ENCODE measurements at places on chromosomes 5 and 9.

GRCh38 chr5:178090856-178091255, 22.5 kb upstream of the N4BP3 start:
- no peak for DNase-seq

GRCh38 chr9:19643875-19644274, 145.0 kb downstream of the SLC24A2 start:
- no peak for DNase-seq

- DNase-seq, result no peak
These were observed 17.6 kb upstream of the CDK7 start for GRCh38 chr5:69217151-69217511.

GRCh38 chr5:39503155-39503554, 78.4 kb upstream of the DAB2 start:
- DNase-seq, result no peak

DNA sequence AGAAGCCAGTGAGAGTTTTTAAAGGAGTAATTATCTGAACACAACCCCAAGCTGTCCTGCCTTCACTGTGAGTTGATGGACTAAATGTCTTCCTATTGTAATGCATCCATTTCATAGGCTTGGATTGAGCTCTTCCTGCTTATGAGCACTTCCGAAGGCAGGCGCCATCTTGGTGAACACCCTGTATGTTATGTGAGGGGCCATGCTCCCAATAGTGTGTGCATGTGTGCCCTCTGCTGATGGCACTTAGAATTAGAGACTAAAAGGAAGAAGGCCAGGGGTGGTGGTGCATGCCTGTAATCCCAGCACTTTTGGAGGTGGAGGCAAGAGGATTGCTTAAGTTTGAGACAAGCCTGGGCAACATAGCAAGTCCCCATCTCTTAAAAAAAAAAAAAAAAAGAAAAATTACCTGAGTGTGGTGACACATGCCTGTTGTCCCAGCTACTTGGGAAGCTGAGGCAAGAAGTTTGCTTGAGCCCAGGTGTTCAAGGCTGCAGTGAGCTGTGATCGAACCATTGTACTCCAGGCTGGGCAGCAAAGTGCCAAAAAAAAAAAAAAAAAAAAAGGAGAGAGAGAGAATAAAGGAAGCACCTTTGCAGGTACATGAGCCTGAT, 65.0 kb downstream of the C9orf152 start:
- no peak for DNase-seq

DNA sequence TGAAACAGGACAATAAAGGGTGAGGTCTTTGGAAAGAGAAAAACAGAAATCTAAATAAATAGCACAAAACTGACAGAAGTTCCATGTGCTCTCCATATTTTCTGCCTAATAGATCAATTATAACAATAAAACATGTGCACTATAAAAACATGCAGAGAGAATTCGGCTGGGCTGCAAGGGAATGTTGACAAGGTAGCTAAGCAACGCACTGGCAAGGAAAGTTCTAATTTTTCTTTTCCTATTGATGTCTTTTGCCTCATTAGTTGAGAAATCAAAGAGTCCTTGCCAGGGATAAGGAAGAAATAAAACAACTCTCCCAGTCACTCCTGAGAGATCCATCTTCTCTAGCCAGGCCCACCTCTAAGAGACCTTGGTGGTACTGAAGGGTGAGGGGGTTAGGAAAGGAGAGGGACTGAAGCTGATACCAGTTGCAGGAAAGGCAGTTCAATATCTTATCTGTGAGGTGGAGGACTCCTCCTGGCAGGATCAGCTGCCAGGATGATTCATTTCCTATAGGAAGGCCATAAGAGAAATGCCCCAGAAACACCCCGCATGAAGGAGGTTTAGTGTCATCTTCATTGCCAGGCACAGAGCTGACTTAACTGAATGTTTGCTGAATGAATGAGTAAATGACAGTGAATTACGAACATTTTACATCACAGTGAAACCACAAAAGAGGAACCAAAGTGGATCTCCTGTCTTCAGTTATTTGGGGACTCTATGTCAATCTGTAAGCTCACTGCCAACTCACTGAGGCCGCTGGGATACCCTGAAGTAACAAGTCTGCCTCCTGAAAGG, 63.7 kb upstream of the IFNK start:
- DNase-seq, result peak; percentile 31

DNA sequence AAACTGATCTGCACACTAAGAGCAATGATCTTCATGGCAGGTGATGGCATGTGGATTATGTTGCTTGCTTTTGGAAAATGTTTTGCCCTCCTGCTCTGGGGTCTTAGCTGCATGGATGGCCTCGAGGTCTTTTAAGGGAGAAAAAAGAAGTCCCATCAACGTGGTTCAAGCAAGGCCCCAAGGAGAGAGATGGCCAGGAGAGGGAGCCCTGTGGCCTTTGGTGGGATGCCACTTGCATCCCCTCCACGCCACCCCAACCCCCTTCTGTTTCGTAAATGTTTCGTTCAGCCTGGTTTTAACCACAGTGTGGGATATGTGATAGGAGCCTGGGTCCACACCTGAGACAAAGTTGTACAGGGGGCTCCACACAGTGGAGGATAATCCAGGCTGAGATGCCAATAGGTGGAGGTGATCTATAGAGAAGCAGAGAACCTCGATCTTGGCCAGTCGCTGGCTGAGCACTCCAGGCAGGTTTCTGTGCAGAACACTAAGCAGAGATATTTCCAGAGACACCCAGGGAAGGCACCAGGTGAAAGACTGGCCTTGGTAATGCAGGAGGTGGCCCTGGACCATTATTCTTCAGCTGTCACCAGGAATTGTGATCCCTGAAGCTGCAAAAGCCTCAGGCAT, 25.8 kb upstream of the FRRS1L start:
- DNase-seq, result no peak

- no peak for DNase-seq
These were observed 33.1 kb downstream of the DBH start for GRCh38 chr9:133669182-133669801.

DNA sequence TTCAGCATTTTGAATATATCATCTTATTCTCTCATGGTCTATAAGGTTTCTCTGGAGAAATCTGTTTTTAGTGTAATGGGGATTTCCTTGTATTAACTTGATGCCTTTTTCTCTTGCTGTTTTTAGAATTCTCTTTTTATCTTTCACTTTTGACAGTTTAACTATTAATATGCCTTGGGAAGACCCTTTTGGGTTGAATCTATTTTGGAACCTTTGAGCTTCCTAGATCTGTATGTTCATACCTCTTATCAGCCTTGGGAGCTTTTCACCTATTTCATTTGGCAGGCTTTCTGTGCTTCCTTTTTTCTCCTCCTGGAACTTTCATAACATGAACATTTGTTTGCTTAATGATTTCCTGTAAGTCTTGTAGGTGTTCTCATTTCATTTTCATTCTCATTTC, 22.2 kb downstream of the RCL1 start:
- DNase-seq, result no peak

- no peak for DNase-seq
These were observed 62.6 kb downstream of the ELL2 start for GRCh38 chr5:95899006-95899405.

DNA sequence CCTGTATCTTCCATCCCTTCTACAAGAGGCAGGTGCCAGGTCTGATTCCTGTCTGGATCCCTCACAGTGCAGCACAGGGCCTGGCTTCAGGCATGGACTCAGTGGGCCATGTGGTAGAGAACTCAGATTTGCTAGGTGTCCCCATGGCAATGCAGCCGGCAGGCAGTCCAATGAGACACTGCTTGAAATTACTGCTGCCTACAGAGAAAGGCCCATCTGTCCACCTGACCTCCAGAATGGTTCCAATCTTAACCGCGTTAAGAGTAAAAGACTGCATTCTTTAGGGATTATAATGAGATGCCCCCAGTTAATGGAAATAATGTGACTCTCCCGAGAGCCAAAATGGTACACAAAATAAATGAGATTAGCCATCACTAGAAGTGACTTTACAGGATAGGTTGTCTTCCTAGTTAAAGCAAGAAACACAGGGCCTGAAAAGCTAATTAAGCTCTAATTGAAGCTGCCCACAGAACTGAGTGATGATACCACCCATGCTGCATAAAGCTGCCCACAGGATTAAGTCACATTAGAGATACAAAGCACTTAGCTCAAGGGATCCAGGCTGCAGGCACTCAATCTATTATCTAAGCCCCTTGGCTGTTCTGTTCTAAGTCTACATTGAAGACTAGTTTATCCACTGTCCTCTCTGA, 11.4 kb downstream of the FAM193B start:
- DNase-seq, result no peak

- no peak for DNase-seq
These were observed 33.1 kb downstream of the TNPO1 start for GRCh38 chr5:72849546-72849945.

GRCh38 chr9:20269620-20270019, 352.7 kb downstream of the MLLT3 start:
- no peak for DNase-seq

DNA sequence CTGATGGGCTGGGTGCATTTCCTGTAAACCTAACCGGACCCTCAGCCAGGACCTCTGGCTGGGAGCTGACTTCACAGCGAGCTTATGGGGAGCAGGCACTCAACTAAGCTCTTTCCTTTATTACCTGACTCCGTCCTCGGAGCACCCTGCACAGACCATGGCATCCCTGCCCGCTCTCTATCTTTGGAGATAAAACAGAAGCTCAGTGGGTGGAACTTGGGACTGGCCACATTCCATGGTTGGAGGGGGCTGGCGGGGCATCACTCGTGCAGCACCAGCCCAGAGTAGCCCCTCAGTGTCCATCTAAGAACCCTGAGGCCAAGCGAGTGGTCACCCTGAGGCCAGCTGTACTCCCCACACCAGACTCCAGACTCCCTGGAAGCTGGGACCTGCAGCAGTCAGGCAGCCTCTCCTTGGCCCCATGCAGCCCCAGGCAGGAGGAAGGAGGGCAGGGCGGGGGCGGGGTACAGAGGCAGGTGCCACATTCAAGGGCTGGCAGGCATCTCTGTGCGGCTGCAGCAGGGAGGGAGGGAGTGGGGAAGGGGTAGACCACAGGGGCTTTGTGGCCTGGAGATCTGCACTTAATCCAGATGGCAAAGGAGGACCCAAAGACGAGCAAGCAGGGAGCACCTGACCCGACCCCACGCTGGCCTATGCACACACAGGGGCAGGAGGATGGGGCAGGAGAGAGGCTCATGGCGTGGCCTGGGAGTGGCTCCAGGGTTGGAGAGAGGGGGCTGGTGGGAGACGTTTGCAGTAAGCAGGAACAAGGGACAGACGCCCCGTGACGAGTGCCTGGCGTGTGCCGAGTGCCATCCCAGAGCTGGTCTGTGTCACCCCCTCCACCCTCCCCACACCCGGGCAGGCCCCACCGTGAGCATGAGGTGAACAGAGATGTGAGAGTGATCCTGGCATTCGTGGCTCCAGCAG, 26.1 kb downstream of the GLT6D1 start:
- DNase-seq, result no peak

DNA sequence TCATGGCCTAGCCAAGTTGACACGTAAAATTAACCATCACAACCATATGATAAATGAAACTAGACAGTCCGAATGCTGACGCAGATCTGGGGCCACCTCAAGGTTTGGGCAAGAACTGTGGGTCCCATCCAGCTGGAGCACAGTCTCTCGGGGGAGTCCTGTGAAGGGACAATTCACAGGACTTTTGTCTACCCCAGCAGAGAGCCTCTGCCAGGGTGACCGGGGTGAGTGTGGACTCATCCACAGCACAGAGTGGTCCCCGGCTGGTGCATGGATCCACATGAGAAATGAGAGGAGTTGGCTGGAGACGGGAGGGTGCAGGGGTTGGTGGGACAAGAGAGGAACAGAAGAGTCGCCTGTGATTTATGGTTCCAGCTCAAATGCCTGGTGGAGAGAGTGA, 17.7 kb upstream of the MED10 start:
- DNase-seq, result no peak

GRCh38 chr5:135571902-135572301, 6.9 kb downstream of the CXCL14 start:
- DNase-seq, result no peak

GRCh38 chr5:20420991-20421595, 433.1 kb upstream of the CDH18 start:
- DNase-seq, result no peak

- DNase-seq, result peak; percentile 41
These were observed 27.8 kb downstream of the NFIL3 start for GRCh38 chr9:91395553-91396471.

GRCh38 chr5:149452665-149453617, 73.8 kb upstream of the IL17B start:
- no peak for DNase-seq

GRCh38 chr9:135079018-135079417, 8.4 kb upstream of the OLFM1 start:
- DNase-seq, result no peak

GRCh38 chr9:31302620-31303418, 1081.6 kb upstream of the ACO1 start:
- no peak for DNase-seq

GRCh38 chr5:159787837-159788236, 128.4 kb upstream of the ADRA1B start:
- no peak for DNase-seq

DNA sequence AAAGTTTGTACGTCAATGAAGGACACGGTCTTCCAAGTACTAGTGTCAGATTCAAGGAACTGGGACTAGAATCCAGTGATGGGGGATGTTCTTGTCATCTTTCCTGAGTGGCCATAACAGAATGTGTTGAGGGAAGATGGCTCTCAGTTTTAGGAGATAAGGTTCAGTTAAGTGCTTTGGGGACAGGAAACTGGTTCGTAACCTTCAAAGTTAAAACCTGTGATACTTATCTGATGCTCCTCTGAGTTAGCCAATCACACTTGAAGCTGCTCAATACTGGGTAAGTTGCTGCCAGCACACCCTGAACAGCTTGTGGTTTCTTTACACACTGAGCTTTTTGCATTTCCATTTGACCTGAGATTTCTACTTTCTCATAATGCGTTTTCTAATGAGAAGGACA, 64.4 kb downstream of the PIK3R1 start:
- DNase-seq, result no peak

DNA sequence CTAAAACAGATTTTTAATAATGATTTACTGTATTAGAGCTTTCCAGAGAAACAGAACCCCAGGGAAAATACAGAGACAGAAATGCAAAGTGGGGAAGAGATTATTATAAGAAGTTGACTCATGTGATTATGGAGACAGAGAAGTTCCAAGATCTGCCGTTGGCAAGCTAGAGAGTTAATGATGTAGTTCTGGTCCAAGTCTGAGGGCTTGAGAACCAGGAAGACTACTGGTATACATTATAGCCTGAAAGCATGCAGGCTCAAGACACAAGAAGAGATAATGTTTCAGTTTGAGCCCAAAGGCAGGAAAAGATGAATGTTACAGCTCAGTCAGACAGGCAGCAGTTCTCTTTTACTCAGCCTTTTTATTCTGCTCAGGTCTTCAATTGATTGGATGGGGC, 98.8 kb upstream of the NFIL3 start:
- no peak for DNase-seq

DNA sequence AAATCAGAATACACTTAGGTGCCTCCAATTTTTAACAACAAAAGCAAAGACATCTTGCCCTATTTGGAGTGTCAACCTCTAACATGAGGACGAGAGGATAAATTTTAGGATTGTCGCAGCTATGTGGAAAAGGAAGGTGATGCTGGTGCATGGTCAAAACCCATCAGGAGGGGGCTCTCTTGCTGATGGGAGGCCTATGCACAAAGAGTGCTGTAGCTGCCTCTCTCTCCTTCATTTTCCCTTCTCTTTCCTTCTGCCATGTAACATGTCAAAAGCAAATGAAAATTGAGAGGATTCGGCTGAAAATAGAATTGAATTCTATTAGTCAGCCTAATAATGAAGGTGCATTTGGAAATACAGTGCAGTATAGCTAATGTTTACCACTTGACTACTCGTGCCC, 578.7 kb upstream of the ZNF462 start:
- DNase-seq, result no peak

- DNase-seq, result no peak
These were observed at the start of gene EPB41L4A for GRCh38 chr5:112419164-112419985. Gene EPB41L4A (minus strand): TSS chr5:112419277. CDS start chr5:112419039, 238 bp downstream.

GRCh38 chr9:108694170-108694569, 161.6 kb downstream of the ACTL7B start:
- no peak for DNase-seq

GRCh38 chr9:90974016-90974415, 172.4 kb downstream of the SYK start:
- no peak for DNase-seq

Measured in SIG-M5 (cell line).